IPS-NIHi11 (cell line): ENCODE measurements at places on chromosomes 5 and 9.
A peak's percentile ranks its signal among the peaks of the same experiment; 100 is the strongest.

- peak; percentile 81 for DNase-seq
These were observed at the start of gene SH3PXD2B for GRCh38 chr5:172454358-172455086. Gene SH3PXD2B, minus strand, starts transcription at chr5:172454525. Its CDS starts 173 bp downstream, at chr5:172454352.

DNA sequence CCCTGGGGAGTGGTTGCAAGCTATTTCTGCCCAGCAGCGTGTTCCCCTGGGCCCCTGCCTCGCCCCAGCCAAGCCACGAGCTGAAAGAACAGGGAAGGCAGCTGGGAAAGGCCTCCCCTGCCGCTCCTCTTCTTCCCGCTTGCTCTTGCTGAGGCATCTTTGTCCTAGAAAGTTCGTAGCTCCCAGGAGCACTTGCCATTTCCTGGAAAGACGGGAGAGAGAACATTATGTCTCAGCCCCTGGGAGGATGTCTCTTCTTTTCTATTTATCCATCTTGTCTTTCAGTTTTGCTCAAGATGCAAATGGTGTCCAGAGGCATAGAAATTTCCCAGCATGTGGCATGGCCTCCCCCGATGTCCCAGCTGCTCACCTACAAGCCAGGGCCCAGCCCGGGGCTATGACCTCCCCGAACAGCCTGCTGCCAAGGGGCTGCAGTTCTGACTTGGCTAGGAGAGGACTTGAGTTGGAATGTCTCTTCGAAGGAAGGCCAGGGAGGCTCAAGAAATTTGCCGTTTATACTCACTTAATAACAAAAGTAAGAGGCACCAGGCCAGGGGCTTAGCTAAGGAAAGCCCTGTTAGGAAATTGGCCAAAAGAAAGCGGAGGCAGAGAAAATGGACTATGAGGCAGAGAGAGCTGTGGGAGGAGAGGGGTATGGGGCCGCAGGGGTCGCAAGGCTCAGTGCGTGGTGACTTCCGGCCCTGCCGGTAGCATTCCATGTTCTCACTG, 87.3 kb downstream of the LIFR start:
- DNase-seq, result no peak

GRCh38 chr5:159912033-159912800, 4.1 kb upstream of the ADRA1B start:
- no peak for DNase-seq

DNA sequence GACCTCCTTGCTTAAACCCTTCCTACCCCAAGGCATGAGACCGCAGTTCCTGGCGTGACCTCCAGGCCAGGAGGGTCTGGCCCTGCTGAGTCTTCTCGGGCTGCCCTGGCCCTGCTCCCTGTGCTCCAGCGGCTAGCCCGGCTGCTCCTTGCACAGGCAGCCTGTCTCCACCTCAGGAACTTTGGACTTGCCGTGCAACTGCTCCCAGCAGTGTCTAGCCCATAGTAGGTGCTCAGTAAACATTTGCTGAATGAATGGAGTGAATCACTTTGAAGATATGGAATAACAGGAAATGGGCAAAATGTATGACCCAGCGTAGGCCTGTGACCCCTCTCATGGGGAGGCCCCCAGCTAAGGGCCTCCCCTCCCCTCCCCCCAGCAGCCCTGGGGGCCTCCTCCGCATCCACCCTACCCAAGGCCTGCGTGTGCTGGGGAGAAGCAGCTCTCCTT, 127.1 kb downstream of the ZNF354C start:
- peak; percentile 70 for DNase-seq

DNA sequence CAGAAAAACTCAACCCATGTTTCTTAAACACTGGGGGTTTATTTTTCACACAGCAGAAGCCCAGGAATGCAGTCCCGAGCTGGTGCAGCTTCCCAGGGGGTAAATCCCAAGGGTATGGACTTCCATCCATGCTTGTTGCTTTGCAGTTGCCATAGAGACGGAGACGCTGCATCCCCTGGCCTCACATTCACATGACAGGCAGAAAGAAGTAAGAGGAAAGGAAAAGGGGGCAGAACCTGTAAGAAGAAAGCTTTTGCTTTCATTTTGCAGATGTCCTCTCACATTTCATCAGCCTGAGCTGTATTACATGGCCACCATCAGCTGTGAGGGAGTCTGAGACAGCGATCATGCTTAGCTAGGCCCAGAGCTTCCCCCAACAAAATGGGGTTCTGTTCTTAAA, 321.0 kb downstream of the AGTPBP1 start:
- DNase-seq, result peak; percentile 76

GRCh38 chr9:14133394-14133793, 180.5 kb downstream of the NFIB start:
- DNase-seq, result no peak
